Breast epithelium (tissue), 4 donors: ENCODE measurements at places on chromosomes 13 and 19.

- no peak overlapping the region for H3K4me3 ChIP-seq
- no peak overlapping the region for H3K27ac ChIP-seq
- no peaks in the 10 kb centered on the region for H3K36me3 ChIP-seq
Observed at GRCh38 chr13:66128201-66128600, 1101.9 kb downstream of the PCDH9 start.

GRCh38 chr19:13068085-13068846 is 34.4 kb downstream of the LYL1 start:
- H3K4me1 ChIP-seq: peaks cover 48% of the 10 kb centered on the region
- H3K4me3 ChIP-seq: no peak overlapping the region
- peak overlapping the region; percentile 83 for H3K27ac ChIP-seq
- no peak for DNase-seq

GRCh38 chr13:87953381-87953780 is 282.2 kb downstream of the SLITRK5 start:
- H3K4me3 ChIP-seq: no peak overlapping the region
- DNase-seq: no peak
- no peaks in the 10 kb centered on the region for H3K4me1 ChIP-seq
- no peak overlapping the region for H3K27ac ChIP-seq

- no peak for DNase-seq
- H3K4me3 ChIP-seq: no peak overlapping the region
- H3K36me3 ChIP-seq: no peaks in the 10 kb centered on the region
- no peak overlapping the region for H3K27ac ChIP-seq
- peaks cover 3% of the 10 kb centered on the region for H3K27me3 ChIP-seq
Observed at GRCh38 chr19:53670345-53670744, 38.5 kb downstream of the DPRX start.

GRCh38 chr19:8488365-8488764 is 14.1 kb downstream of the PRAM1 start:
- DNase-seq: no peak
- no peak overlapping the region for H3K27ac ChIP-seq
- H3K36me3 ChIP-seq: peaks cover 3% of the 10 kb centered on the region
- no peaks in the 10 kb centered on the region for H3K27me3 ChIP-seq
- no peaks in the 10 kb centered on the region for H3K4me1 ChIP-seq

DNA sequence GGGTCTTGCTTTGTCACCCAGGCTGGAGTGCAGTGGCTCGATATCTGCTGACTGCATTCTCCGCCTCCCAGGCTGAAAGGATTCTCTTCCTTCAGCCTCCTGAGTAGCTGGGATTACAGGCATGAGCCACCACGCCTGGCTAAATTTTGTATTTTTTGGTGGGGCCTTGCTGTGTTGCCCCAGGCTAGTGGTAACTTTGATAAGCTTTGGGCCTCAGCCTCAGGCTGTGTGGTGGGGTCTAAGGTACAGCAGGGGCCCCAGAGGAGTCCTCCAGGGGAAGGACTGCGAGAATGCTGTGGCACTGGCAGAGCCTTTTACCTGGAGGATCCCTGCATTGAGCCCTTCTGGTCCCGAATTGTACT is 7.2 kb downstream of the DOT1L start:
- peak overlapping the region; percentile 23 for H3K27ac ChIP-seq
- H3K4me1 ChIP-seq: peaks cover 11% of the 10 kb centered on the region
- DNase-seq: no peak
- H3K27me3 ChIP-seq: no peaks in the 10 kb centered on the region
- no peak overlapping the region for H3K4me3 ChIP-seq
- no peaks in the 10 kb centered on the region for H3K36me3 ChIP-seq

DNA sequence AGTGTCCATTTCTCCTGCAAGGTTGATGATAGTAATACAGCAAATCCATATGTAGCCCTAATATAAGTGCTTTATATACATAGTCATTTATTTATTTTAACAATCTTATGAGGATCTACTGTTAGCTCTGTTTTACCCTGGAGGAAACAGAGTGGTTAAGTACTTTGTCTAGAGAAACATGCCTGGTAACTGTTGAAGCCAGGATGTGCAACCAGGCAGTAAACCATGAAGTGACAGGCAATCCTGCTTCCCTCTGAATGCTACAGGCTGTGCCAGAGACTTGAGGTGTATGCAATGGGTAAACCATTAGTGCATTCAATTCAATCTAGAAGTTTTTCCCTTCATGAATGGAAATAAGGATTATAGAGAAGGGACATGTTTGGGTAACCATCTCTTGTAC is 911.0 kb downstream of the PCDH17 start:
- no peak overlapping the region for H3K4me3 ChIP-seq
- no peaks in the 10 kb centered on the region for H3K36me3 ChIP-seq
- no peak overlapping the region for H3K27ac ChIP-seq
- no peak for DNase-seq
- no peaks in the 10 kb centered on the region for H3K27me3 ChIP-seq

DNA sequence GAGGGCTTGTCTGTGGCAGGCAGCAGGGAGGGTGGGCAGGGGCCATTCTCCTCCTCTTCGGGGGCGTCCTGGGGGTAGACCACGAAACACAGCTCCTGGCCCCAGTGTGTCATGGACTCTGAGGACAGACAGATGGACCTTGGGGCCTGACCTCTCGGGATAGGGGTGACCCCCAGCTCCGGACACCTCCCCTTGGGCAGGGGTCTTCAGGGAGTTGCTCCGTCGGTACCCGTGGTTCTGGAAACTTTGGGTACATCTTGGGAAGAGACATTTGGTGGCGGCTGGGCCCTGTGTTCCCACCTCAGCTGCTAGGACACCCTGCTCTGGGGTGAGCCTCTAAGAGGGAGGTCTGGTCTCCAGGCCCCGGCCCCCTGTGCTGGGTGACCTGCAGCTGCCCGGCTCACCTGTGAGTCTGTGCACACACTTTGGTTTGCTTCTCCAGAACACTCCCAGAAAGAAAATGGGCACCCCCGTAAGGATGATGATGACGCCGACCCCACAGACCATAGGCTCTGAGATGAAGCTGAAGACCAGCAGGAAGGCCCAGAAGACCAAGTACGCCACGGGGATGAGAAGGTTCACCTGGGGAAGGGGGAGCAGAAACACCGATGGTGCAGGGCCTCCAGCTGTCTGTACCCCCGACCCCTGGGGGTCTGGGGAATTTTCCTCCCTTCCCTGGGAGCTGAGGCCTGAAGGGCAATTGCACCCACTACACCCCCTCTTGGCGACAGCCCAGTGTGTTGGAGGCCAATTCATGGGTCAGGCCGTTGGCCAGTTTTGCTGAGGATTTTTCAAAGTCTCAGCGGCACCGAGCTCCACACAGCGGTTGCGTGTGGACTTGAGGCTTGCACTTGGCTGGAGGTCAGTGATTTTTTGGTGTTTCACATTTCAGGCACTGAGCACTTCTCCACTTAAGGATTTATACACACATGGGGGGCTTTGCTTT is 15.0 kb downstream of the LRP3 start:
- H3K27me3 ChIP-seq: no peaks in the 10 kb centered on the region
- H3K27ac ChIP-seq: no peak overlapping the region
- no peak for DNase-seq
- H3K4me1 ChIP-seq: no peaks in the 10 kb centered on the region
- no peak overlapping the region for H3K4me3 ChIP-seq
